ENCODE measurements at places on chromosomes 5 and 9.

GRCh38 chr9:128727640-128728248 lies 3.8 kb upstream of the ZDHHC12 start:
- no peak for DNase-seq

- DNase-seq: no peak
Measured at GRCh38 chr9:101634741-101635409, 40.1 kb upstream of the PPP3R2 start.

DNA sequence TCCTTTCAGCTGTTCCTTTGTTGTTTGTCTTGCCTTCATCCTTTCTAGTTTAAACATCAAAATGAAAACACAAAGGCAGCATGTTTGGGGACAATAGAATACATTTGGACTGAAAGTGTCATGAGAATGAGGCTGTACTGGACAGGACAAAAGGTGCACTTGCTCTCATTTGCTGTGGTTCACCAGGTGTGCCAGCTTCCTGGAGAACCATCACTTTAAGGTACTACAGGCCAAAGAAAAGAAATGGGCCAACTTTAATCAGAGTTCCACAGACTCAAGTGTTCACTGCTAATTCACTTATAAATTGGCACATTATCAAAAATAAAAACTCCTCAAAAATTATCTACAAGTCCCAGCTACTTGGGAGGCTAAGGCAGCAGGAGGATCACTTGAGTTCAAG lies 53.8 kb downstream of the ABHD17B start:
- no peak for DNase-seq

- DNase-seq: no peak
Measured at GRCh38 chr9:135147474-135147805, 60.0 kb downstream of the OLFM1 start.

DNA sequence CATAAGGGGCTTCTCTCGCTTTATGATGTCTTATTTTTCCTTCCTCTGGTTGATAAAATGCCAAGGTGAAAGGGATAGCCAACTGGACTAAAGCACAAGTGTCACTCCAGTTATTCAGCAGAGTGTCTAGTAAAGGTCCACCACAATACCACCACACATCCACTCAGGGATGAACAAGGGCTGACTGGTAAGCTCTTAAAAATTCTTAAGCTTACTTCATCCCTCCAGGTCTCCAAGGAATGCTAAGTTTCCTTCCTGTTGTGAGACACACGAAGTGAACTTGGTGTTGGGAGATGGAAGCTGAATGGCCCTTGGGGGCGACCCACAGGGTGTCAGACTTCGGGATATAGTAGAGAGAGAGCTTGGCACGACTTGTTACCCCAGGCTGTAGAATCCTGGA lies 3.2 kb upstream of the HMGCS1 start:
- no peak for DNase-seq

- DNase-seq: peak; percentile 80
Measured at GRCh38 chr9:127754099-127755060, 19.3 kb upstream of the TOR2A start.

DNA sequence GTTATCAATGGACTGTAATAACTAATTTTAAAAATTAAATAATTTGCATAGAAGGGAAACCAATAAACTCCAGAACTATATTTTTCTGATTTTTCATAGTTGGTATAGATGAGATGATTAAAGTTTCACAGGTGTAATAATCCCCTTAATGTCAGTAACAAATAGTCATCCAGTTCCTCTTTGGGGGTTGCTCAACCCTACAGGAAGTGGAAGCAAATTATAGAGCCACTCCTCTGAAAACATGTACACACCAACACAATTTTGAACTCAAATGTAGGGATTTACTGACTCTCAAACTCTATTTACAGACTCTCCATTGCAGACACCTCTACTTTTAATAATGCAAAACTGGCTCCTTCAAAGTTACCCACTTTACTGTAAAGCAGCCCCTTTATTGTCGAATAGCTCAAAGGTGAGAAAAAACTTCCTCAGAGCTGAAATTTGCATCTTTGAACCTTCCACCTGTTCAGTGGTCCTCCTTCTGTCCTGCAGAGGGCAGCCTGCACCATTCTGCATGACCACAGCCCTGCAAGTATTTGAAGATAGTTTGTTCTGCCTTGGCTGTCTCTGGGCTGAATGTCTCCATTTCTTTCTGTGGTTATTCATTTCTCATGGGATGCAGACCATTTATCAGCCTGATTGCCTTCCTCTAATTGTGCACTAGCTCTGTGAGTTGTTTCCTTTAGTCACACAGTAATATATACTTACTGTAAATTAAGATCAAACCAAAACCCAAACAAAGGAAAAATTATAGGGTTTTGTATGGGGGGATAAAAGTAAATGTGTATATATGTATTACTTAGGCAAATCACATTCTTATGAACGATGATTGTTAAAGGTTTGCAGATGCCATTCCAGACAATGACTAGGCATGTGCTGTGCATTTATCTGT lies 383.2 kb upstream of the SGCD start:
- DNase-seq: peak; percentile 86

DNA sequence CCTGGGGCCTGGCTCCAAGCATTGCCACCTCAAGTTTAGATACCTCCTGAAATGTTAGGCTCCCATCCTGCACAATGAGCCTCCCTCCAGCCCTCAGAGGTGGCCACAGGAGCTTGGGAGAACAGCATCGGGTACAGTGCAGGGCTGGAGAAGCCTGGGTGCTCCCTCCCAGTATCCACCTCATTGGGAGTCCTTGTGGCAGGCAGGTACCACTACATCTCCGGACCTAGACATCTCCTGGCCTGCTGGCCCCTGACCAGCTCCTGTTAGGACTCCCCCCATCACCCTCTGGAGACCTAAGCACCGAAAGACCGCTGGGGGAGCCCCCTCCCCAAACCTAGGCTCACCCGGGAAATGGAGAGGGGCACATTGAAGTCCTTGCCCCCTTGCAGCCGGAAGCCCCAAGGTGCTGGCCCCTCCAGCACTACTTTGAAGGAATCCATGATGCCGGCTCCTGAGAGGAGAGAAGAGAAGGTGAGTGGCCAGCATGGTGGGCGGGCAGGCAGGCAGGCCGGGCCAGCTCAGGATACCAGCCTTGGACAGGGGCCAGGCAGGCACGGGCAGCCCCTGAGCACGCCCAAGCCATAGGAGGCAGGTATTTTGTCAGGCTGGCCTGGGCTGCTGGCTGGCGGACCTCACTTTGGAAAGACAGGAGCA lies 1.2 kb downstream of the PDLIM7 start:
- no peak for DNase-seq

DNA sequence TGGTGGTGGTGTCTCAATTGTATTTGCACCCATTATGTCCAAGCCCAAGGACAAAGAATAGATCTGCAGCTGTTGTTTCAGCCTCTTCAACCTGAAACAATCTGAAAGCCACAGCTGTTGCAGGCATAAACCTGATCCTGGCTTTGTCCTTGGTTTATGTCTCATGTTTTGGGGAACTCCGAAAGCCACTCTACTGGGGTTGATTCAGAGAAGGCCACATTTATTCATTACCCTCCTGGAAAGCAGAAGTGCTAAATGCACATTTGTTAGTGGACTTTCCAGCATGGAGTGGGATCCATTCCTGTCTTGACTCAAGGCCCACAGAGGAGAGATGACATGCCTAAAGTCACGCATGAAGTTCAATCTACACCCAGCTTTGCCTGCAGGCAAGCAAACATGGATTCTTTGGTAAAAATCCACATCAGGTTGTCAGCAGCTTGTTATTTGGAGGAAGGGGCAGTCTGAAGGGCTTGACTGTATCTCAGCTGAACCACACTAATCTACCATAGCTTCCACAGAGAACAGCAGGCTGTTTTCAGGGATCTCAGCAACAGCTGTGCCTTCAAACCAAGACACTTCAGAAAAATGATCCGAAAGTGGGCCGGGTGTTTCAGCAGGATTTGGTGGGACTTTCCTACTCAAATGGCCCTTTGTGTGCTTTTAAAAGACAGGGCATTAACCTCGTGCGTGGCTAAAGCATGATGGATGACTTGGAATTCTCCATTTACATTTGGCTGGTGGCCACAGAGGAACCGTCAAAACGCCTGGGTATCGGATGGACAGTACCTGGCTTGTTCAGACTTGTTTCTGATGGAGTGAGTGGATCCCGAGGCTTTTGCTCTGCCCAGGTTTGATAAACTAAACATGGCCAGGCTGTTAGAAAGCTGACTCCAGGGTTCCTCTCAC lies 36.2 kb upstream of the ADAM19 start:
- no peak for DNase-seq

DNA sequence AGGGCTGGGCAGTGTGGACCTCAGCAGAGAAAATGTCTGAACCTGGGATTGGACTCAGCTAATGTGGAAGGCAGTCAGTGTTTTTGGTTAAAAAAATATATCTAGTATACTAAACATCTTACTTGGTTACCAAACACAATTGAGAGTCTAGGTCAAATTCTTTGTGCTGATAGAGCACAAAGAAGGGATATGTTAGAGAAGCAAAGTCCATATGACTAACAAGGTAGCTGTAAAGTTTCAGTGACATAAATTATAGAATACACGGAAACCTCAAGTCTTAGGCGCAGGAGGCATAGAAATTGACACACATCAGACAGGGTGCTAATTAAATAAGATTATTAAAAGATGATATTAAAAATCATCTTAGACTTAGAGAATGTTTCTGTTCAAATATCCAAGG lies 718.3 kb downstream of the TLR4 start:
- no peak for DNase-seq

DNA sequence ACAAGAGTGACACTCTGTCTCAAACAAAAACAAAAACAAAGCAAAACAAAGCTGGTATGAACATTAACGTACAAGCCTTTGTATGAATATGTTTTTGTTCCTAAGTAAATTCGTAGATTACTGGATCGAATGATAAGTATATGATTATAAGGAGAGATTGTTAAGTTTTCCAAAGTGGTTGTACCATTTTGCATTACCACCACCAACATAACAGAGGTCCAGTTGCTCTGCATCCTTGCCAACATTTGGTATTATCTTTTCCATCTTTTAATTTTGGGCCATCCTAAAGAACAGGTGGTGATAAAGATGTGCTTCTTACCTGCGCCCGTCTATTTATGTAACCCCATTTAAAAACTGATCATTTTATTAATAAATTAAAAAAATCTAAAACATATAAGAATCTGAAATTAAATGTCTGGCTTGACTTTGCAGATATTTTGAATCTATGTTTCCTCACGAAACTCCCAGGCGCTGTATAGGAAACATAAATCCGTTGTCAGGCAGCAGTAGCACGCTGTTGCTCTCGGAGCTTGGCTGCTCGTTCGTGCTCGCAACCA lies 593 bp upstream of the NAA35 start:
- no peak for DNase-seq

DNA sequence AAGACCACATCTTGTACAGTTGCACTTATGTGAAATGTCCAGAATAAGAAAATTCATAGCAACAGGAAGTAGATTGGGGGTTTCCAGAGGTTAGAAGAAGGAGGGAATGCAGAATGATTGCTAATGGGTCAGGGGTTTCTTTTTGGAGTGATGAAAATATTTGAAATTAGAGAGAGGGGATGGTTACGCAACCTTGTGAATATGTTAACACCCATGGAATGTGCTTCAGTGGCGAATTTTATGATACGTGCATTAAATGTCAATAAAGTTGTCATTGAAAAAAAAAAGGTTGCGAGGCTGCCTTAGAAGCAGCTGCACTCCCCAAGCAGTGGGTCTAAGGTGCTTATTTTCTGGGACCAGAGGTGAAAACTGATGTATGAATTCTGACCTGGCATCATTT lies 64.4 kb upstream of the SUB1 start:
- DNase-seq: no peak

GRCh38 chr5:180352116-180353047 lies 754 bp downstream of the GFPT2 start:
- peak; percentile 38 for DNase-seq

- no peak for DNase-seq
Measured at GRCh38 chr9:35673132-35674024, at the start of gene CA9. Gene CA9, plus strand, starts transcription at chr9:35673928. Its CDS starts 32 bp downstream, at chr9:35673960.

DNA sequence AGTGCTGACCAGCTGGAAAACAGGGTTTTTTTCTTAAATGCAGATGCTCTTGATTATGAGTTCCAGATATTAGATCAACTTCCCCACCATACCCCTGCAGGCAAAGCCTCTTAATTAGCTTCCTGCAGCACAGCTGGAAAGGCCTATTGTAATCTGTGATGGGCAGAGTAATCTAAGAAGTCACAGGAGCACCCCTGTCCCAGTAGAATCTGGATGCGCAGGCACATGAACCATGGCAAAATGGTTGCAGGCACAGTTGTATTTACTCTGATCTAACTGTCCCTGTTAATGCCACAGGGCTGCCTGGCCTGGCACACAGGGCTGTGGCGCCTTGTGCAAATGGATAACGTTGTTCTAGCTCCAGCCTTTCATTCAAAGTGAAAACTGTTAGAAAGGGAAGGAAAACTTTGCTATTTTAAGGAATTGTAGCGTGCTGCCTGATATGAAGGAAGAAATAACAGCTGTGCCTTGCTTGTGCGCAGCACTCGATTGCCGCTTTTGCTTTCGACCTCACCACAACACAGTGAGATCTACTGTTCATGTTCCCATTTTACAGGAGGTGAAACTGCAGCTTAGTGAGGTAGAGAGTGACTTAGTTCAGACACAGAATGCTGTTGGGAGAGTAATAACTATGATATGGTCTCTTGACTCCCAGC lies 2.3 kb downstream of the TGFBI start:
- no peak for DNase-seq

DNA sequence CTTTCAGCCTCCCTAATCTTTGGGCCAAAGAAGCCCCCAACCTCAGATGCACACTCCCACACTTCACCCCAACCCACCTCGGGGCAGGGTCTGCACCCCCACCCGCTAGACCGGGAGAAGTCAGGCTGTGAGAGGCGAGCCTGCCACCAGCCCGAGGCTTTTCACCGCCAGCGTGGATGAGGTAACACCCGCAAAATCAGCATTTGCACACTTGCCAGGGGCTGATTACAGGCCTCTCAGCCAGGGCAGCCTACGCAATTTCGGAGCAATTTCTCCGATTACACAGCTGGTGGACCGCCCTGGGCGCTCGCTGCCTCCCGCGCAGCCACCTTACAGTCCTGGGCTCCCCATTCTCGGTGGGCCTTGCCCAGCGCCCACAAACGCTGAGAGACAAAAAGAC lies 68.5 kb downstream of the FOXD1 start:
- DNase-seq: no peak

DNA sequence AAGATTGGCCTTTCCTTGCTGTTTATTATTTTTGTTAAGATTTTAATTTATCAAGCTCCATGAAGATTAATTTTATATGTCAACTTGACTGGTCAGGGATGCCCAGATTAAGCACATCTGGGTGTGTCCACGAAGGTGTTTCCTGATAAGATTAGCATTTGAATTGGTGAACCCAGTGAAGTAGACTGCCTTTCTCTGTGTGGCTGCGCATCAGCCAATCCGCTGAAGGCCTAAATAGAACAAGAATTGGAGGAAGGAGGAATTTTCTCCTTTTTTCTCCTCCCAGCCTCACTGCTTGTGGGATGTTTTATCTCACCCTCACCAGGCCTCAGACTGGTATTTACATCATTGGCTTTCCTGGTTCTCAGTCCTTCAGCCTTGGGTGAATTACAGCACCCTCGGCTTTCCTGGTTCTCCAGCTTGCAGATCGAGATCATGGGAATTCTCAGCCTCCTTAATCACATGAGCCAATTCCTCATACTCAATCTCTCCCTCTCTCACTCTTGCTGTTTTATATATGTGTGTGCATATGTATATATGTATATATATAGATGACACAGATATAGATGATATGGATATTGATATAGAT lies 135.4 kb upstream of the SPEF2 start:
- no peak for DNase-seq

Data from head of caudate nucleus (tissue), 42 donors.